ENCODE measurements at places on chromosomes 2 and 18.
A peak's percentile ranks its signal among the peaks of the same experiment; 100 is the strongest.

DNA sequence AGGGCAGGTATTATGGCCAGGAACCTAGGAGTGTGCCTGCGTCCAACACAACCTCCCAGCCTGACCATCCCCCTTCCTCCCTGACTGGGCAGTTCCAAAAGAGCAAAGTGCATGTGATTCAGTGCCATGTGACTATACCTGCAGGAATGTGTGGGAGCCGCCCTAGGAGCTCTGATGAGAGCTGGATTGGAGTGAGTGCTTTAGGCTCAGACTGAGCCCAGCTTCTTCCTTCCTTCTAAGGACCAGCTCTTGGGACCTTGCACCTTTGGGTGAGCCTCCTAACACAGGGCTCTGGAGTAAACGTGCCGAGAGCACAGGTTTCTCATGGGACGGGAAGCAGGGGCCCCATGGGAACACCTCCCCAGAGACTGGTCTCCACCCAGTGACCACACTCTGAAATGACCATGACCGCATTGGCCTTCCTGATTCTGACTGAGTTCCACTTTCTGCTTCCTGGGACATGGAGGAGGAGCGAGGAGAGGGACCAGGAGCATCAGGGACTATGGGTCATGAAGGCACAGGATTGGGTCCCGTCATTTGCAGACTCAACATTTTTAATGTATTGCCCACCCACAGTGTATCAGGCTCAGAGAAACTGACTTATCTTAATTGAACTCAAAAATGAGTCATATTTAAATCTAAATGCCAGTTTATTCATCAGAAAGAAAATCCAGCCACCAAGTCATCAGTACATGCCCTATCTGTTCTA is 87.8 kb upstream of the BCL2L11 start:
- DNase-seq, result no peak

GRCh38 chr18:45930963-45931362 is 36.2 kb downstream of the EPG5 start:
- no peak for DNase-seq

GRCh38 chr2:11678306-11678960 is 8.4 kb upstream of the NTSR2 start:
- DNase-seq, result no peak

- no peak for DNase-seq
Observed at GRCh38 chr2:165647409-165647808, 146.6 kb downstream of the GALNT3 start.

- DNase-seq, result no peak
Observed at GRCh38 chr2:33277002-33277426, 199.4 kb upstream of the RASGRP3 start.

DNA sequence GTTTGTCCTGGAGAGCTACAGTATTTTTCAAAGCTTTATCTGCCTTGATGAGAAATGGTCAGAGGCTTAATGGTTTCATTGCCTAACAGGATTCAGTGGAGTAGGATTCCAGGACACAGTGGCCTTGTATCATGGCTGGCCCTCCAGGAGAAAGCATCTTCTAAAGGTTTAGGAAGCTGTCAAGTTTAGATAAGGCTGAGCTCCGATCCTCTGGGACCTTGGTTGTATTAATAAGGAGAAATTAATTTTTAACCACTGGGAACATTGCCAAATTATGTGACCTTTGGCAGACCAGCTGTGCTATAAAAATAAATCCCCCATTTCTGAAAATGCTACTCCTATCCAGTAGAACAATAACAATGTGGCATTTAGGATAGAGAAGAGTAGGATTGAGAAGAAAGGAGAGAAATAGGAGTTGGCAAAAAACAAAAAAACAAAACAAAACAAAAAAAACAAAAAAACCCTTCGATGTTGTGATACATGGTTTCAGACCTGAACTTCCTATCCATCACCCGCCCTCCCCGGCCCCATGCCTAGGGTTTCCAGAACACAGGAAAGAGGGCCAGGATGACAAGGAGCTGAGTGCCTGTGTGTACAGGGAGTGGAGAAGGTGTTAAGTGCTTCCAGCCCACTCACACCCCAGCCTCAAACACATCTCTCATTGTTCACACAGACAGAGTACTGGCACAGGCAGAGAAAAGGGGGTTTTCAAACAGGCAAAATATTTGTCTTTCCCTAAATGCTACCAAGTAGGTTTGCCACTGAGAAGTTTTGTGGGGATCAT is 6.3 kb downstream of the NRP2 start:
- DNase-seq, result no peak

DNA sequence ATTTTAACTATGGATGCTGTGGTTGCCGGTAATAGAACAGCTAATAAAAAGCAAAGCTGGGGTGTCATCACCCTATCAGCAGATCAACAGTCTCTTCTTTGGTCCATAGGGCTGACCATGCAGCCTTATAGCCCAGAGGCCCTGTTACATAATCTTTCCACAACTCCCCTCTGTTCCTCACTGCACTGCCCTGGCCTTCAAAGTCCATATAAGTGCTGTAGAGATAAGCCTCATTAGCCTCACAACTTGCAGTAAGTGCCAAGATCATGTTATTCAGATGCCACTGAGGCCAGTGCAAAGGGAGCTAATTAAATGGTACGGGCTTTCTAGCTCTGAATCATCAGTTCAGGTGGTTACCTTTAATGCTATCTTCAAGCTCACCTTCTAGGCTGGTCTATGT is 89.7 kb upstream of the CXCR4 start:
- no peak for DNase-seq

GRCh38 chr2:223873672-223874071 is 36.3 kb upstream of the AP1S3 start:
- no peak for DNase-seq

DNA sequence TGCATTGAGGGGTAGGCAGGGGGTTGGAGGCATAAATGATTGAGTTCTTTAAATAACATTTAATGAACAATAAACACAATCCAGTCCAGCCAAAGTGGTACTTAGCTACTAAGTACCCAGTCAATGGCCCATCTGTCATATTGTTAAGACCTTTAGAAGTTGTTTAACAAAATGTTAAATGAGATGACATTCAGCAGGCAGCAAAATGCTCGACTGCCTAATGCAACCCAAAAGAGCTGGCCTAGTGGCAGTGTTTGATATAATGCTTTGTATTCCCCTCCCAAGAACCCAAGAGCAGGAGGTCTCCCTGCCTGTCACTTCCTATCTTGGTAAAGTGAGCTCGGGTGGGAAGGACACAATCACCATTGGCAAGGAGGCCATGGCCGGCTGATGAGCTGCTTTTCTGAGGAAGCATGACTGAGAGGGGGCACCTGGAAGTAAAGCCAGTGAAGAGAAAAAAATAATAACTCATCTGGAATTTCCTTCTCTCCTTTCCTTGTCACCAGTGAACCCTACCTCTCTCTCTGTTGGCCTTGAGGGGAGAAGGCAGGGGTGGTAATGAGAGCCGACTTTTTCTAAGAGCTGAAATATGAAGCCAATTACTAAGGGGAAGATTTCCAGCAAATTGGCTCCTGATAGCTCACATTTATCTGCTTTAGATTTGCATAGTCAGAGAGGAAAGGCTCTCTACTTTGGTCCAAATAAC is 140.6 kb downstream of the C1D start:
- no peak for DNase-seq

DNA sequence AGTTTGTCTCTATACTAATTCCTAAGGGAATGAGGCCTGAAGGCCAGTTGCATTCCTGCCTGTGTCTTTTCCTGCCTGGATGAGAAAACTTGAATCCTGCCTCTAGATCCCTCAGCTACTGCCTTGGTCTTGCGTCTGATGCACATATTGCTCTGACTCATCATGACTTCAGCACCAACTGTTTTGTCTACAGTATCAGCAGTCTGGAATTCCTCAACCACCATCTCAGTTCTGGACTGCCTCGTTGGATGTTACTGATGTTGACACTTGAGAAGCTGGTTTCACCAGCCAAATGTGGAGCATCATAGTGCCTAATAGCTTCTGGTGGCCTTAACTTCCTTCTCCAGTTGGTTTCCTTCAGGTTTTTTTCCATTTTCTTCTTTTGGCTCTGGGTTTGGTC is 211.0 kb downstream of the CTNNA2 start:
- DNase-seq, result no peak

GRCh38 chr18:24421831-24422230 is 4.6 kb upstream of the IMPACT start:
- no peak for DNase-seq

DNA sequence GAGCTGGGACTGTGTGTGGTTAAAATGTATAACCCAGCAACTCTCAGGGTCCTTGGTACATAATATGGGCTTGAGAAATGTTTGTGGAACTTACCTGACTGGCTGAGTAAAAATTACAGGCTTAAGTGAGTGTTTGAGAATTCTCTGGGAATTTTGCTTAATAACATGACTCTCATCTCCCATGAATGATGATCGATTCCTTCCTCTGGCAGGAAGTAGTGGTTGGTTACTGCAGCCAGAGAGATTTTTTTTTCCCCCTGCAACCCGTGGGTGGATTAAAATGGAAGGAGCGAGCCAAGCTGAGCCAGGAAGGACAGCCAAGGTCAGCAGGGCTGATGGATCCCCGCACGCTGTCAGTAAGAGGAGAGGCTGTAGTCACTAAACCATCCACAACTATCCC is 40.6 kb upstream of the RFX8 start:
- no peak for DNase-seq

DNA sequence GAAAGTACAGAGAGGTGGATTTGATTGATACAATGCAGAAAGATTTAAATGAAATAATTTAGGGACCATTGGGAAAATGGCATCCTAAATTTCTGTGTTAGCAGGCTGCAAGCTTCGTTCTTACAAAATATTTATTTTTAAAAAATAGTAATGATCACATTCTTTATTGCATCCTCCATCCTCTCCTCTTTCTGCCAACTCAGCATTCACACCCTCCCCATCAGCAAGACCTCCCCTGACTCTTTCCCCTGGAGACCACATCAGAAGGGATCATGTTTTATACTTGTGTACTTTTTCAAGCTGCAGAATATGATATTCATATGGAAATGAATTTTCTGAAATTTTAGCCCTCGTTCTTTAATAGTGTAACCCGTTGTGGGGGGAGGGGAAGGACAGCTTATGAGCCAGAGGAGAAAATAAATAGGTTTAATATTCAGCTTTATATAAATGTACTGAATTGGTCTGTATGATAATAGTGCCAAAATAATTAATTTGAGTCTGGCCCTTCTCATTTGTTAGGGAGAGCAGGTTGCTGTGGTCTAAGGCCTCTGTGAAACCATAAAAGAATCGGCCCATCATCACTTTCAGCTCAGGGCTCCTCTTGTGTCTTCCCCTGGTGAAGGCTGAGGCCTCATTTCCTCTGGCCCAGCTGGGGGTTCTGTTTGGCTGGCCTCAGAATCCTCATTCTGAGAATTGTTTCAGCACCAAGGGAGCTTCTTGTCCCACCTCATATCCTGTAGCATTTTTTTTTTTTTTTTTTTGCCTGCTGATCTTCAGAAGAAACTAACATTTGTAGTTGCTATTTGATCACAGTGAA is 330.8 kb downstream of the TXNL1 start:
- DNase-seq, result no peak

GRCh38 chr2:152920846-152921245 is 202.4 kb downstream of the ARL6IP6 start:
- no peak for DNase-seq

- no peak for DNase-seq
Observed at GRCh38 chr2:17058772-17059402, 393.3 kb upstream of the CYRIA start.

- DNase-seq, result no peak
Observed at GRCh38 chr18:22505141-22505591, 87.5 kb upstream of the CTAGE1 start.

DNA sequence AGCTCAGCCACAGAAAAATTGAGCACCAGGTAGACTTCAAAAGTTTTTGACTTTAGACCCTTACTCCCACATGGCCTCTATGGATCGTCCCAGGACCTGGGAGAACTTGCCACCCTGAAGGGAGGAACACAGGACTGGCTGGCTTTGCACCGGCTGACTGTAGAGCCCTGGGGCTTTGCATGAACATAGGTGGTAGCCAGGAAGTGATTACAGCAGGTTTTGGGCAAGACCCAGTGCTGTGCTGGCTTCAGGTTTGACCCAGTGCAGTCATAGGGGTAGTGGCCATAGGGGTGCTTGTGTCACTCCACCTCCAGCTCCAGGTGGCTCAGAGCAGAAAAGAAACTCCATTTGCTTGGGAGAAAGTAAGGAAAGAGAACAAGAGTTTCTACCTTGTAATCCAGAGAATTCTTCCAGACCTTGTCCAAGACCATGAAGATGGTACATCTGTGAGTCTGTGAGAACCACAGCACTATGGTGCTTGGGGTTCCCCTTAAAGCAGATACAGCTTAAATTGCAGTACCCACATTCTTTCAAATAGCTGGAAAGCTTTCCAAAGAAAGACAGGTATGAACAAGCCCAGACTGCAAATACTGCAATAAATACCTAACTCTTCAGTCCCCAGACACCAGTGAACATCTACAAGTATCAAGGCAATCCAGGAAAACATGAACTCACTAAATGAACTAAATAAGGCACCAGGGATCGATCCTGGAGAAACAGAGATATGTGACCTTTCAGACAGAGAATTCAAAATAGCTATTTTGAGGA is 13.0 kb upstream of the SESTD1 start:
- DNase-seq, result no peak

- DNase-seq, result peak; percentile 10
Observed at GRCh38 chr2:32357318-32358110, 691 bp downstream of the BIRC6 start.

DNA sequence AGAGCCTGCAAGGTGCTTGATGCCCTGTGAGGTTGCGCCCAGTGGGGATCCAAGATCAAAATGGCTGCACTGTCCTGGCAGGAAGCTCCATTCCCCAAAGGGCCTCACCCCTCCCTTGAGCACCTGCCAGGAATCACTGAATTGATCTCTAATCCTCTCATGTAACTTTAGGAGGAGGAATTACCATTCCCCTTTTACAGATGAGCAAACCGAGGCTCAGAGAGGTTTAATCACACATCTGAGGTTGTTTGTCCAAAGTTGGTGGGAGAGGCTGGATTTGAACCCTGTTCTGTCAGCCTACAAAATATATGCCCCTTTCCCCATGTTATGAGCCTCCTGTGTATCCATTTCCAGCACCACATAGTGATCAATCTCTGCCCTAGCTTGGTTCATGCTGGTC is 10.5 kb downstream of the ASIC4 start:
- no peak for DNase-seq

- no peak for DNase-seq
Observed at GRCh38 chr2:52181080-52181479, 1149.1 kb upstream of the NRXN1 start.

- DNase-seq, result no peak
Observed at GRCh38 chr2:172693037-172693436, 42.6 kb upstream of the RAPGEF4 start.

GRCh38 chr2:211161236-211161635 is 604.8 kb downstream of the CPS1 start:
- DNase-seq, result no peak

- DNase-seq, result peak; percentile 74
Observed at GRCh38 chr2:88011011-88011410, 5.3 kb downstream of the RNU2-63P start.

GRCh38 chr2:201699416-201699815 is 972 bp upstream of the MPP4 start:
- no peak for DNase-seq

Data from hippocampal formation (tissue), 2 donors.